Lung microvascular endothelial cell (primary cell): ENCODE measurements at places on chromosomes 12 and 14. TPM values are rescaled to one million over a fixed set of nuclear protein-coding genes. Genes with fewer than 3 reads are reported as not detected.

DNA sequence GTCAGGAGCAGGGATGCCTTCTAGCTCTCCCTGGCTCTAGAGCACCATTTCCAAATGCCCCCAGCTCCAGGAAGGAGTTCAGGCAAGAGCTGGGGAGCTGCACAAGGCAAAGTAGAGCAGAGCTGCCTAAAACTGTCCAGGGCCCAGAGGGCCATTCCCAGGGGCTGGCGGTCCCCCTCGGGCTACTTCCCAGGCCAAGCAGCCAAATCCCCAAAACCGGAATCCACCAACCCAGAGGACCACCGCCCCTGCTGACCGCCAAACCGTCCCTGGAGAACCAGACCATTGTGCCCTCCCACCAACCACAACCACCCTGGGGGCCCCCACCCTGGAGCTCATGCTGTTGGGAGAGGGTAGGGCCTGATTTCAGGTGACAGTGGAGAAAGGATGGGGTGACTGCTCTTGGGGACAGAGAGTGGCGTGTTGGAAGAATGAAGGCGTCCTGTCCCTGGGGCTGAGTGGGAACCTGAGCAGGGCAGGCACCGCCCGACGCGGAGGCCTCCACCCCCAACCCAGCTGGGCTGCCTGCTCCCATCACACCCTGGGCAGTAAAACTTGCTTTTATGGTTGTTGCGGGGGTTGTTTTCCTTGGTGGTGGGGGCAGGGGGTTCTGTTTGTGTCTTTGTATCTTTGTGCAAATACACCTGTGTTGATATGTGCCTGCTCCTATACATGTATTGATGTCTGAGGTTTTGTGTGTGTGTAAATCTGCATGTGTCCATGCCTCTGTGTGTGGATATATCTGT is 24.0 kb upstream of the KRT78 start:
- DNase-seq: no peak

- DNase-seq: no peak
Measured at GRCh38 chr12:5134861-5135525, 91.3 kb downstream of the KCNA5 start.

- peak; percentile 67 for DNase-seq
Measured at GRCh38 chr12:2583091-2583497, 211.7 kb upstream of the FKBP4 start.

- no peak for DNase-seq
Measured at GRCh38 chr12:12859690-12860089, 31.7 kb upstream of the GPRC5A start.

The MYO1H gene
- not detected in 2 replicates for total RNA-seq

- peak; percentile 50 for DNase-seq
Measured at GRCh38 chr12:6613015-6613775, 6.0 kb upstream of the CHD4 start.

- no peak for DNase-seq
Measured at GRCh38 chr14:73241481-73242165, 4.3 kb downstream of the PAPLN start.

- no peak for DNase-seq
Measured at GRCh38 chr12:82866946-82867345, 180.2 kb downstream of the TMTC2 start.

- DNase-seq: peak; percentile 59
Measured at GRCh38 chr12:47868041-47868440, 36.8 kb downstream of the VDR start.
